ENCODE measurements at places on chromosomes 3 and 15.
A peak's percentile ranks its signal among the peaks of the same experiment; 100 is the strongest.

- no peak for DNase-seq
Observed at GRCh38 chr3:66610562-66610909, 109.7 kb upstream of the LRIG1 start.

GRCh38 chr15:35136321-35137189 is 51.5 kb upstream of the NANOGP8 start:
- no peak for DNase-seq

- DNase-seq: no peak
Observed at GRCh38 chr3:64961301-64961700, 273.5 kb upstream of the ADAMTS9 start.

DNA sequence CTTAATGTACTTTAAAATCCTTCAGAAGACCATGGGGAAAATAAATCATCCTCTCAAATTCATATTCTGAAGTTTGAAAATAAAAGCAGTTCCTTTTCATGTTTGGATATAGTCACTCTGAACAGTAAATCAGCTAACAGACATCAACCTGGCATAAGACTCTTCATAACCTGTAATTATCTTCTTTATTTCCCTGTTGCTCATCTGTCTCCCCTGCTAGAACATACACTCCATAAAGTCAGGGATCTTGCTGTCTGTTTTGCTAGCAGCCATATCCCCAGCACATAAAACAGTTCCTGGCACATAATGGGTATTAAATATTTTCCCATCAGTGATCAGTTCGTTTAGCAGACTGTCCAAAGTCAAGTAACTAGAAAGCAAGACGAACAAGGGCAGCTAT is 11.2 kb downstream of the VGLL4 start:
- no peak for DNase-seq

DNA sequence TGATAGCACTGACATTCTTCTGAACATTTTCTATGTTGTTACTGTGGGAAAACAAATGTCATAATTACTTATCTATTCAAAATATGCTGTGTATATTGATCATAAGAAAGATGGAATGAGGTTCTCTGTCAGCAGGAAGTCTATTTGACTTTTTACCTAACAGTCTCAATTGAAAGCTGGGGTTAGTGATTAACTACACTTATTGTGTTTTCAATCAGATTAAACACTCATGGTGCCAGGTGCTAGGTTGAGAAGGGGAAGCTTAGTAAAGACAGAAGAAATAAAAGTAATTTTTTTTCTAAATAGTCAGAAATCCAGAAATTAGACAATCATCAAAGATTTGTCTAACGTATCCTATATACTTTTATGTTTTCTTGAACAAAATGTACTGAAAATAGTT is 281.0 kb upstream of the NR2E3 start:
- no peak for DNase-seq

- no peak for DNase-seq
Observed at GRCh38 chr3:148600902-148601765, 96.6 kb upstream of the AGTR1 start.

GRCh38 chr15:62190274-62190673 is 25.2 kb upstream of the C2CD4B start:
- peak; percentile 11 for DNase-seq

- DNase-seq: no peak
Observed at GRCh38 chr15:82871358-82871757, 61.9 kb downstream of the WHAMM start.

- no peak for DNase-seq
Observed at GRCh38 chr3:46859001-46859710, 4.1 kb downstream of the MYL3 start.

- DNase-seq: peak; percentile 9
Observed at GRCh38 chr3:105866656-105867653, 1.9 kb downstream of the CBLB start.

DNA sequence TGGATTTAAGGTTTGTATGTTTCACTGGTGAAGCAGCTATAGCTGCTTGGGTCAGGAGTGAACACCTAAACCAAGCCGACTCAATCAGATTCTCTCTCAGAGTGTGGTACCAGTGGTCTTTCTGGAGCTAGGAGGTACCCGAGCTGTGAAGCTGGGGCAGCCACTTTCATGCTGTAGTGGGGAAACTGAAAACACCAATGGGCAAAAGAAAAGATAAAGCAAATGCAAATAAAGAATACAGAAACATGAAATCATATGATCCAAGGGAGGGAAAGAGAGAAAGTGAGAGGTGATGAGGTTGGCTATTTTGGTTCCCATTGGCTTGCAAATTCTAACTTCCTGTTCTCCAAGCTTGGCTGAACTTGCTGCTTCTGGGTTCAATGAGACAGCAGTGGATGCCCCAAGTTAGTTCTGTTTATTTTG is 212.3 kb upstream of the CFAP20DC start:
- no peak for DNase-seq

DNA sequence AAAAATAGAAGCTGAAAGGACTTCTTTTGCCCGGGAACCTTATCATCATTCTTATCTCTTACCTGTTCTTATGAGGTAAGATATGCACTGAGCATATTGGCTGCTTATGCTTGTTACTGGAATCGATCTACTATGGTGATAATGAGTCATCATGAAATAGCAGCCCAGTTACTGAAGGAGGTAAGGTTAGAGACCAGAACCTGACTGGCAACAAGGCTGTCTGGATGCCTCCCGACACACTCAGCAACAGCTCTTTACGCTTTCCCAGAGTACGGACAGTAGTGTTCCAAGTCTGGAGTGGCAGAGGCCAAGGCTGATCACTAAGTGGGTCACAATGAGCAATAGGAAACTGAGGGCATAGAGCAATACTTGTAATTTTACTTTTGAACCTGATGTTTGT is 314.1 kb downstream of the NLGN1 start:
- no peak for DNase-seq

GRCh38 chr15:41727143-41727542 is 47.1 kb upstream of the MAPKBP1 start:
- DNase-seq: no peak

- no peak for DNase-seq
Observed at GRCh38 chr3:69072928-69073327, 7.2 kb downstream of the UBA3 start.

DNA sequence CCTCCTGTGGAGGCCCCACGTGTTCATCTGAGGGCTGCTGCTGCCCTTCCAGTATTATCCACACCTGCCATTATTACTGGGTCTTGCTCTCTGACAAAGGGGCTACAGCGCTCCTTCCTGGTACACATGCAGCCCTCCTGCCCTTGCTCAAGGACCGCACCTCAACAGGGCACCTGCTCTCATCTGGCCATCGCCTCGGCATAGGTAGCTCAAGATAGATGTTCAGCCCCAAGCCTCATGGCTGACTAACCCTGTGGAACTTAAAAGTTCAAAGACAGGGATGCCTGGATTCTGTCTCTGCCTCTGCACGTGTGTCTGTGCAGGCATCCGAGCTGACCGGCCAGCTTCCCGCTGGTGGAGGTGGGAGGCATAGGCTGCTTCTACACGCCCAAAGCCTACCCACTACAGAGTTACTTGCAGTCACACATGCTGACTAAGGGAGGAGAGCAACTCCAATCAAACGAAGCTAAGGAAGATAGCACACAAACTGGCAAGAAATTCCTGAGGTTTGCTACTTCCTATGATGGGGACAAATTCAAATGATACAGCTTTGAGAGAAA is 152.5 kb upstream of the ATP10A start:
- no peak for DNase-seq

GRCh38 chr3:77667901-77668300 is 628.0 kb downstream of the ROBO2 start:
- DNase-seq: no peak

DNA sequence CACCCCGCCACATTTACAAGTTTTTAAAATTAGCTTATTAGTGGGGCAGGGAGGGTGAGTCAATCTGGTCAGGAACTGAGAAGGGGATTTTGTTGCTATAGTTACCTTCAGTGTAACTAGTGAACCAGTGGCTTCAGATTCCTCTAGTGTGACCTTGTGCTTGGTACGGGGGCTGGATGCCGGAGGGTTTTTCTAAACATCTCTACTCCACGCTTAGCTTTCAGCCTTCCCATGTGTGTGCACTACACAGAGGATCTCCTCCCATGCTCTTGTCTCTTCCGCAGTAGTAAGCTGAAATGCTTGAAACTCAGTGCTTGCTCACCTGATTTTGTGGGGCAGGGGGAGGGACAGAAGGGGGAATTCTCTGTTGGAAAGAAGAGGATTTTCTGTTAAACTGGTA is 67.9 kb upstream of the AKAP13 start:
- DNase-seq: peak; percentile 14

GRCh38 chr3:184874709-184875644 is 63.0 kb downstream of the VPS8 start:
- peak; percentile 75 for DNase-seq

- no peak for DNase-seq
Observed at GRCh38 chr3:157387708-157388435, 48.8 kb upstream of the PTX3 start.

GRCh38 chr3:129715854-129716253 is 109.4 kb upstream of the PLXND1 start:
- peak; percentile 23 for DNase-seq

DNA sequence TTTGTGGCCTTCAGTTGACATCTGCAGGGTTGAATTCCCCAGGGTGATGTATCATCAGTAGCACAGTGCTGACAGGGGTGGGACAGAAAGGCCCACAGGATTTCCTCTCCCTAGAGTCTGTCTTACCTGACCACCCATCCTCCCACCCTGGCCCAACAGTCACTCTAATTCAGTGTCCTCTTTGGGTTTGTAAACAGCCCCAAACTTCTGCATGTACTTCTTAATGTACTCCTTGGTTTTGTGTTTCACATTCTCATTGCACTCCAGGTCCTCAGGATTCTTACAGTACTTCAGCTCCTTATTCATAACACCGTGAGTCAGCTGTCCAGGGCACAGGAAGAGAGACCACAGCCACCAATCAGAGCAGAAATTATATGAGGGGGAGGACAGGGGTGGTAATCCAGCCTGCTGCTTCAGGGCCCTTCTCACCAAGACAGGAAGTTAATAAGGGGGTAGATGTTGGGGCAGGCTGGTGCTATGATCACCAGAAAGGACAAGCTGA is 37.5 kb downstream of the NBEAL2 start:
- DNase-seq: no peak

DNA sequence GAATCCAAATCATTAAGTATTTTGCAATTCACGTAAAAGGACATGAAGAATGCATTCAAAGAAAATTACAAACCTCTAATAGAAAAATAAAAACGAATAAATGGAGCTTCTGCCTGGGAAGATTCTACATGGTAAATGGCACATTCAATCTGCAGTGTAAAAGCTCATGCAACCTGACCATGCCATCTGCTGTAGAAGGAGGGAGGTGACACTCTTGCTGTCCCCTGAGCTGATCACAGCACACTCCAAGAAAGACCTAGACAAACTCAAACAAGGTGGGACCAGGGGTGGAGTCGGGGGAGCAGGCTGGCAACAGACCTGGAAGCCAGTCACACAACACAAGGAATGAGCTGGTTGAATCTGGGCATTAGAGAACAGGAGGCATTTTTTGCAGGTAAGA is 101.8 kb downstream of the BDH1 start:
- no peak for DNase-seq

Data from GM23338 (cell line).